ENCODE measurements at places on chromosomes 11 and 22.

DNA sequence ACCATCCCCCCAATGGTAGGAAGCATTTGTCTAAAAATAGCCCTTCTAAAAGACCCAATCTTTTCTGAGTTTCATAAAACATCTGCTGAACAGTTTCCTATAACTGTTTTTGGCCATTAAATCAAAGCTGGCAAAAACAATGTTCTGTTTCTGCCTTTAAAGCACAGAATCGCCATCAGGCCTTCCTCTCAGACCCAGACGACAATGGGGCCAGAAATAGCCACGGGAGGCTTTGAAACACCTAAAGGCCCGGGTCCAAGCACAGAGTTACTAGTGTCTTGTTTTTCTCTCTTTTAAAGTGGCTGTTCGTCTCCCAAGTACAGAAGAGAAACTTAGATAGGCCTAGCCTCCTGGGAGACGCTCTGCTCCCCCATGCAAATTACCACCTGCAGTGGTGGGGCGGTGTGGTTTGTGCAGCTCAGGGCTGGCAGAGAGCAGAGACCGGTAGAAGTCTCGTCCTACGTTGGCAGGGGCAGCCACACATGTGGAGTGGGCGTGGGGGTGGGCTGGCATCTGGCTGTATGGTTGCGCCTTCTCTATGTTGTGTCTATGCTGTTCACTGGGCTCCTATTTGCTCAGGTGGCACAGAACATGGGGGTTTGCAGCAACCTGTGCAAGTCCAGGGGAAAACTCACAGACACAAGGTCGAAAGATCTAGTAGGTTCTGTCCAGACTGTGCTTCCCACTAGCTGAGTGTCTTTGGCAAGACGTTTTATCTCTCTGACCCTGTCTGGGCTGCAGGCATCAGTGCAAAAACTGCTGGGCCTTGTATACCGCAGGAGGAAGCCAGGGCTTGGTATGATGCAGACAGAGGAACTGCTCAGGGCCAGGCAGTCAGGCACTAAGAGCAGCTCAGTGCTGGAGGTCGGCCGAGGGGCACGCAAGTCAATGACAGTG, 23.6 kb upstream of the ETS1 start:
- no peak for DNase-seq

DNA sequence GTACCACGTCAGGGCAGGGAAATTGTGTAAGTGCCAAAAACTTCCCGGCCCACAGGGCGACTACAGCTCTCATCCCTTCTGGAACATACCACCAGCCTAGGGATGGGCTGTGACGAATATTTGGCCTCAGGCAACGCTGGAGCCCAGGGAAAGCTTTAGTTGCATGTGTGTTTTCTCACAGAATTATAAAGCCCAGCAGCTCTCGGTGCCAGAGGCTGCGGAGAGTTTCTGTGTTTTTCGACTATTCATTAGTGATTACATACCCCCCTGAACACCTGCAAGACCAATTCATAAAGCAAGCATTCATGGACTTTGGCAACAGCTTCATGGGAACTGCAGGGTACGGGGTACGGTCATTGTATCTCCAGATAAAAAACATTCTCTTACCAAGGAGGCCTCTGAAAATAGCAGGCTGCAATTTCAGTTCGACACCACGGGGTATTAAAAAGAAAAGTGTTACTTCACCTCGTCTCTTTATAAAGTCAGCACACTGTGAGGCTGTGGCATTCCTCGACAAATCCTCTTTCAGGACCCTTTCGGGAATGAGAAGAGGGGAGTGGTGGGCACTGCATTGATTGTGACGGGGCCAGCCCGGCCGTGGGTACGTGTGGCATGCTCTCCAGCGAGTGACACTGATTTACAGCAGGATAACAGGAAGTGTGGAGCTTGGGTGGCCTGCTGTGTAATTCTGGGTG, 243.6 kb upstream of the SORL1-AS1 start:
- no peak for DNase-seq

DNA sequence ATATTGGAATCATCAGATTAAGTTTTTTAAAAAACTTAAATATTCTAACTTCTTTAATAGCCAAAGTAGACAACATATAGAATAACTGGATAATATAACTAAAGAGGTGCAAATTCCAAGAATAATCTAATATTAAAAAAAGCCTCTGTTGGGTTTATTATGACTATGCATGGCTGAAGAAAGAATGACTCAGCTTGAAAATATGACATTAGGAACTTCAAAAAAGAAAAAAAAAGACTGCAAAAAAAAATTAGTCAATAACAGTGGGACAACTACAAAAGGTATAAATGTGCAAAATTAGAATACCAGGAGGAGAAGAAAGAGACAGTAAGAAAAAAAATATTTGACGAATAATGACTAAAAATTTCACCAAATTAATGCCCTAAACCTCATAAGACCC, 1178.0 kb downstream of the JRKL start:
- no peak for DNase-seq

DNA sequence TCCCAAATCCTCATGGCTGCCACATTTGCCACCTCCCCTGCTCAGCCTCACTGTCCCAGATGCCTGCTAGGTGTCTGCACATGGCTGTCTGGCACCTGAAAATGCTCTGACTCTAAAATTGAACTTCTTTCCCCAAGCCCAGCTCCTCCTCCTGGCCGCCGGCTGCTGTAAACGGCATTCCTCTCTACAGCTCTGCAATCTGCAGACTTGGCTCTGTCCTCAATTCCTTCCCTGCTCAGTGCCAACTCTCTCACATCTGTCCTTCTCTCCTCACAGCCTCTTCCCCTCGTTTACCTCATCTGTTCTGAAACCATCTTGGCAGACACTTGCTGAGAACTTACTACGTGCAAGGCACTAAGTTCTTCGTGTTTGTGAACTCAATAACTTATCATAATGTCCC, 169.4 kb upstream of the SYT13 start:
- DNase-seq, result no peak

GRCh38 chr22:46250783-46251125, 661 bp upstream of the CDPF1 start:
- no peak for DNase-seq

DNA sequence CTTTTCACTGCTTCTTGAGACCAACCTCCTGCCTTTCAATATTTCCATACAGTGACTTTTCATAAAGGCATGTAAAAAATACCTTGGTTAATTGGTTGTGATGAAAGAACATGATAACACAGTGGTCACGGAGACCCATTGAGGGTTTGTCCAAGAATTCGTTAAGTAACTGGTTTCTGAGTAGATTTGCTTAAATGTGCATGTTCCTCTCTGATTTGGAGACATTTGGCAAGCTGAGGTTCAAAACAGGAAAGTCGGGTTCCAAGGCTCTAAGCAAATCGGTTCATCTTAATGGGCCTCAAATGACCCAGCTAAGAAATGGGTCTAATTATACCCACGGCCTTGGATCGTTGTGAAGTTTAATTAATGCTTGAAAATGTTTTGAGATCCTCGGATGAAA, 36.9 kb upstream of the CCND1 start:
- DNase-seq, result no peak

GRCh38 chr11:101718402-101718801, 134.6 kb upstream of the TRPC6 start:
- DNase-seq, result no peak

DNA sequence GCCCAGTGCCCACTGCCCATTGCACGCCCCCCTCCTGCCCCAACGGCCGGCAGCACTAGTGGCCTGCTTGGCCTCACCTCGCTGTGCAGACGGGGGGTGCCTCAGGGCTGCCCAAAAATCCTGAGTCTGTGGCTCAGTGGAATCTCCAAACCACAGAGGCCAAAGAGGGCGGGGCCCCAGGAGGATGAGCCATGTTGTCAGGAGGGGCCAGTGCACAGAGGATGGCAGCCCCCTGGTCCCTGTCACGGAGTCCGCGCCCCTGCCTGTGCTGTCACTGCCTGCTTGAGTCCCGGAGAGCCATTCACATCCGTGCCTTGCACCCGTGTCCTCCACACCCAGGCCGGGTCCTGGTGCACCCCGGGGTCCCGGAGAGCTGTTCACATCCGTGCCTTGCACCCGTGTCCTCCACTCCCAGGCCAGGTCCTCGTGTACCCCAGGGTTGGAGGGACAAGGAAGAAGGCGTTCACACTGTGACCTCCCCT, 36.4 kb upstream of the MUC5AC start:
- DNase-seq, result no peak

DNA sequence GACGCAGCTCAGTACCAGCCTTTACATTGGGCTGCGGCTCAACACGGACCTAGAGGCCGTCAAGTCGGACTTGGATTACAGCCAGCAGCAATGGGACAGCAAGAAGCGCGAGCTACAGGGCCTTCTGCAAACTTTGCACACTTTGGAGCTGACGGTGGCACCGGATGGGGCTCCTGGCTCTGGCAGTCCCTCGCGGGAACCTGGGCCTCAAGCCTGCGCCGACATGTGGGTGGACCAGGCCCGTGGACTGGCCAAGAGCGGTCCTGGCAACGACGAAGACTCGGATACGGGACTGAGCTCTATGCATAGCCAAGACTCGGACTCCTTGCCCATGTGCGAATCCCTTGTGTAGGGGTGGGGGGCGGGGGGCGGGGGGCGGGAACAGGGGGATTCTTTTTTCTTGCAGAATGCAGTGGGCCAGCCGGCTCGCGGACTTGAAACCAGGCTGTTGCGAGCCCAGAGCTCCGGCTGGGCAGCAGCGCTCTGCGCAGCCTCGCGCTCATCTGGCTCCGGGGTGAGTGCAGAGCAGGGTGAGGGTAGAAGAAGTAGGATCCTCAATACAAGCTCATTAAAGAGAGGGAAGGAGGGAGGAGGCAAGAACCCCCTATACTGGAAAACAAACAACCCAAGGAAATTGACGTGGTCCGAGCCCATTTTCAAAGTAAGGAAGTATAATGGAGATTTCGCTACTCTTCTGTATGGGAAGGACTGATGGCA, 1.8 kb downstream of the RASSF10 start:
- no peak for DNase-seq

DNA sequence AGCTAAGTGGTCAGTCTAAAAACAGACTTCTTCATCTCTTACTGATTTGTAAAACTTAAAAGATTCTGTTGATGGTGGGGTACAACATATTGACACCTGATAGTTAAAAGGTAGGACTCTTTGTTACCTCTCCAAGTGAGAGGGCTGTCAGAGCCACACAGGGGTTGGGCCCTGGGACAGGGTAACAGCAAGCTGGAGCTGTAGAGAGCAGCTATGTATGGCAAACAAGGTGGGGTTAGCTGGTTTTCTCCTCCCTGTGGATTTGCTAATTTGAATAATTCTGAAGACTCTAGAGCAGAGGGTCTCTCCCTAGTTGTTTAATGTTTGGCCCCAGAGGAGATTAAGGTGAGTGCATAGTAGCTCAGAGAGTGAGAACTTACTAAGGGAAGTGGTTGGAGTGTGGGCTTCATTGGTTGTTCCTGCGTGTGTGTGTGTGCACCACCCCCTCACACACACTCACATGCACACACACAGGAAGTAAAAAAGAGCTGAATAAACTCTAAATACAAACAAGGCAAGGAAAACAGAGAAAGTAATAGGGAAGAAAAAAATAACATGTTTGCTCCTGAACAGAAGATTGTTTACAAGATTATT, 9.2 kb upstream of the GAS2 start:
- DNase-seq, result no peak

- DNase-seq, result no peak
Measured at GRCh38 chr11:90803831-90804230, 581.0 kb upstream of the CHORDC1 start.

GRCh38 chr11:118224511-118225188, at the start of gene JAML:
JAML (minus strand) TSS chr11:118225011; CDS start chr11:118214866, 10,145 bp downstream.
- DNase-seq, result peak; percentile 43

GRCh38 chr11:88484873-88485621, 147.5 kb upstream of the CTSC start:
- peak; percentile 10 for DNase-seq

DNA sequence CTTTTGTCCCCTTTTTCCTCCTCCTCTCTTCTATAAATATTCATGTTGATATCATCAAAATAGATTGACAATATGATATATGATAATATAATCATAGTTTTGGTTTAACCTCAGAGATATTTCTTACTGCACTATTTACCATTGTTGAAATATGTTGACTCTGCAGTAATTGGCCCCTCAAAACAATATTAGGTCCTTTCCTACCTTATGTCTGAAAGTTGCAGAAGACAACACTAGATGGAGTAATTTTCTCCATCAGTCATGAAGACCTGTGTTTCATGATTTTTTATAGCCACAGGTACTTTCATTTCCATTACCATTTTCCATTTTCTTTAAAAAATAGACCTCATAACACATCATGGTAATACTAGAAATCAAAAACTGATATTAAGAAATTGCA, 284.4 kb downstream of the LUZP2 start:
- no peak for DNase-seq

GRCh38 chr11:35182317-35182939, 43.5 kb downstream of the CD44 start:
- no peak for DNase-seq

- no peak for DNase-seq
Measured at GRCh38 chr11:12075822-12076821, 34.3 kb upstream of the MICAL2 start.

DNA sequence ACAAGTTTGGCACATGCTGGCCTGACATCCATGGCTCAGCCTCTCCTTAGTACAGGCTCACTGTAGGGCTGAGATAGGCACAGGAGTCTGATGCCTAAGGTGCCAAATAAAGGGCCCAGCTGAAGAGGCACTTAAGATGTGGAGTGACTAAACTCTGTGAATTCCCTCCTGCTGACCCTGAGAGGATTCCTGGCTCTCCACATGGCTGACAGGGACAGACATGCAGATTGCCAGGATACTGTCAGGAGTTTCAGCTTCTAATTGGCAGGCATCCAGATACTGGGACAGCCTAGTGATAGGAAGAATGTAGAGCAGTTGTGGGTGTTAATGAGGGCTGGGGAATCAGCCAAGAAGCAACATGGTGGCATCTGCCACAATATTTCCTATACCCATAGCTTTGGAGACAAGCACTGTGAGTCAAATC, 558.7 kb downstream of the INSC start:
- DNase-seq, result no peak

DNA sequence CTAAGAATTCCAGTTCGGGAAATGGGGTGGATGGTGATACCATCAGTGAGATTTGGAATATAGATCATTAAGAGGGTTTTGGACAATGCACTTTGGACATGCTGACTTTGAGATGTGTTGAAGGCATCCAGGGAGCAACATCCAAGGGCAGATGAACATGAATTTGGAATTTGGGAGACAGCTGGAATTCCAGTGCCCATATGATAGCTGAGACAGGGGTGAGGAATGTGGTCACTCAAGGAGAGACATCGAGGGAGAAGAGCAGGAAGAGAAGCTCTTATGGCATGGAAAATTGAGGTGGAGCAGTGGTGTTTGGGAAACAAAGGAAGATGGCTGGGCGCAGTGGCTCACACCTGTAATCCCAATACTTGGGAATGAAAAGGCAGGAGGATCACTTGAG, 11.8 kb upstream of the MICAL2 start:
- DNase-seq, result no peak

DNA sequence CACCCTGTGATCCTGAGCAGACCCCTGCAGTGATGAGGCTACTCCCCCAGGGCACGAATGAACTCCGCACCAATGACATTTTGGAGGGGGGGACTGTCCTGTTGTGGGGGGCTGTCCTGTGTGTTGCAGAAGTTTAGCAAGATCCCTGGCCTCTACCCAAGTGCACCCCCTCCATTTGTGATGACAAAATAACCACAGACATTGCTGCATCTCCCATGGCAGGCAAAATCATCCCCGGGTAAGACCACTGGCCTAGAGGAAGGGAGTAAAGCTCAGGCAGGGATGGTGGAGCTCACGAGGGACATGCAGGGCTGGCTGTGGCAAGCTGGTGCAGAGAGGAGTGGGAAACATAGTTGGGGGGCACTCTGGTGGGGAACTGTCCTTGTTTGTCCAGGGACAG, 40.6 kb downstream of the NECTIN1 start:
- DNase-seq, result no peak

Data from stimulated activated CD4-positive, alpha-beta T cell treated with anti-CD3 and anti-CD28 coated beads, Interleukin-12 subunit alpha, Interleukin-12 subunit beta, amount 100 ng/mL, for 4 hours (primary cell).